ENCODE measurements at places on chromosomes 4 and X. TPM values are rescaled to one million over a fixed set of nuclear protein-coding genes. Genes with fewer than 3 reads are reported as not detected.

Gene SRPK3
- 2.7 TPM for polyA plus RNA-seq

GRCh38 chrX:41472231-41472815, 25.2 kb downstream of the NYX start:
- DNase-seq, result no peak

Gene PASD1
- not detected for polyA plus RNA-seq

Gene SPARCL1
- polyA plus RNA-seq, result 13.8 TPM

GRCh38 chr4:30619679-30620078, 100.5 kb upstream of the PCDH7 start:
- DNase-seq, result no peak

Gene MAOB
- polyA plus RNA-seq, result 56.6 TPM

Gene NWD2
- polyA plus RNA-seq, result 0.31 TPM

Gene STATH
- not detected for polyA plus RNA-seq

DNA sequence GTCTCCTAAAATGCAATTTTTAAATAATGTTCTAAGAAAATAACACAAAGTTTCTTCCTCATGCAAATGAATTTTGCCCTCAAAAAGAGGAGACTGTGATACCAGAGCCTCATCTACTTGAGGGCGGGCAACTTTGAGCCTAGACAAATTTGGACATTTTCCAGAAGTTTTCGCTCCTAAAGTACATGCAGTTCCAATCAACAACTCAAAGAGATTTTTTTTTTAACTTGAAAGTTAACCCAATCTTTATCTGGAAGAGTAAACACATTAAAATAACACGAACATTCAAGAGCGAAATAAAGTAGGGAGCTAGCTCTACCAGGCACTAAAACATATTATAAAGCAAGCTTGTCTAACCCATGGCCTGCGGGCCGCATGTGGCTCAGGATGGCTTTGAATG, 29.4 kb upstream of the FBXW7 start:
- DNase-seq, result no peak

- no peak for DNase-seq
These were observed 46.7 kb downstream of the REELD1 start for GRCh38 chr4:146261041-146261440.

DNA sequence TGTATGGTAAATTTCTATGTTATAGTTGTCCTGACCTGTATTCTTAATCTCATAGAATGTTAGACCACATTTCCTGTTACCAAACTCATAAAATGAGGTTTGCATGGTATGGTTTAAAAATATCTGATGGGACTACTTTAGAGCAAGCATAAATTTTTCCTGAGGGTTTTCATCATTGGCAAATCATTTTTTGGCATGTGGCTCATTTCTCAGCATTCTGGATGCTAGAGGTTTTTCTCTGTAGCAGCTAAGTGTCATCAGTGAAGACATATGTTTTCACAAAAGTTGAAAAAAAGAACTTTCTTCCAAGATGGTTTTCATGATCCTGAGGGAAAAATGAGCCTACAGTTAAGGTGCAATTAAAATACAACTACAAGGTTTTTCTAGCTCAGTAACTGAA, 503.5 kb upstream of the FAM47C start:
- DNase-seq, result no peak

DNA sequence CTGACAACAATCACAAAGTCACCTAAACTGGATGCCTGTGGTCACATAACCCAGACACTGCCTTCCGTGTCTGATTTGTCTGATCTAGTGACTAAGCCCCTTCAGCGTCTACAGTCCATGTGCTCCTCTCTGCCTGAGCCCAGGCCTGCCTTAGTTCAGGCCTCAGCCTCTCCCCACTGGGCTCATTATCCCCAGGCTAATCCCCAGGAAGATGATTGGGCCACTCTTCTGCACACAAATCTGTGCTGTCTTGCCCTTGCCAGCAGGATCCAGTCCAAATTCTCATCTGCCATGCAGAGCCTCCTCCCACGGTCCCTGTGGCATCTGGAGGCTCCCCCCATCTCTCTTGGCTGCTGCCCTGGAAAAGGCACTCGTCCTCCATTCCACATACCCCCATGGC, 96.5 kb downstream of the SLC2A9 start:
- DNase-seq, result no peak

Gene NOCT
- 7.0 TPM for polyA plus RNA-seq

Gene RNF175
- 5.1 TPM for polyA plus RNA-seq

Gene CCDC160
- polyA plus RNA-seq, result 11.7 TPM

Gene FDCSP
- polyA plus RNA-seq, result 0.68 TPM

- no peak for DNase-seq
These were observed 278 bp downstream of the CLOCK start for GRCh38 chr4:55546506-55546755.

GRCh38 chr4:37682701-37683401, 3.3 kb downstream of the RELL1 start:
- no peak for DNase-seq

Gene TLR6
- polyA plus RNA-seq, result 0.61 TPM

- DNase-seq, result no peak
These were observed 49.7 kb downstream of the XIAP start for GRCh38 chrX:123909523-123909922.

GRCh38 chr4:54015423-54016030, 48.9 kb downstream of the CHIC2 start:
- no peak for DNase-seq

DNA sequence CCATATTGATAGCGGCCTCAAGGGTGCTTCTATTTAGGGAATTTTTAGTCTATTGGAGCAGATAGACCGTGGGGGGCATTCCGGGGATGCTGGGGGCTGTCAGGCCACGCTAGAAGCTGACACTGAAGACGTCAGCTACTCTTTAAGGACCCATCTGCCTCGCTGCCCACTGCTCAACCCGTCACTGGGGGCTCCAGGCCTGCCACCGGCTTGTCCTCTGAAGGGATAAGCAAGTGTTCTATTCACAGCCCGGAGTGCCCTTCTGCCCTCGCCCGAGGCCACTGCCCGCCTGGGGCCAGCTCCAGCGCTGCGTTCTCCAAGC, 679 bp upstream of the MSL3 start:
- no peak for DNase-seq

- no peak for DNase-seq
These were observed 1.9 kb upstream of the NEUROG2 start for GRCh38 chr4:112517911-112518310.

Gene TMEM150C
- 22.1 TPM for polyA plus RNA-seq

Gene NKX1-1
- polyA plus RNA-seq, result not detected

Gene FAT1
- polyA plus RNA-seq, result 250 TPM

Gene PLRG1
- 105 TPM for polyA plus RNA-seq

Gene CFAP47
- 1.6 TPM for polyA plus RNA-seq

Gene C4orf36
- polyA plus RNA-seq, result 1.5 TPM

GRCh38 chrX:130696542-130696941, 206.5 kb downstream of the ENOX2 start:
- no peak for DNase-seq

Gene COL4A5
- 106 TPM for polyA plus RNA-seq

- peak; percentile 35 for DNase-seq
These were observed 155.2 kb upstream of the GALNT7 start for GRCh38 chr4:173013232-173013930.

Gene NSG1
- 4.3 TPM for polyA plus RNA-seq

Gene CLDN2
- polyA plus RNA-seq, result 66.9 TPM

GRCh38 chrX:118225711-118226428, 109.3 kb upstream of the KLHL13 start:
- DNase-seq, result no peak

Gene IL3RA
- polyA plus RNA-seq, result 10.1 TPM

Gene DIPK2B
- 8.1 TPM for polyA plus RNA-seq

DNA sequence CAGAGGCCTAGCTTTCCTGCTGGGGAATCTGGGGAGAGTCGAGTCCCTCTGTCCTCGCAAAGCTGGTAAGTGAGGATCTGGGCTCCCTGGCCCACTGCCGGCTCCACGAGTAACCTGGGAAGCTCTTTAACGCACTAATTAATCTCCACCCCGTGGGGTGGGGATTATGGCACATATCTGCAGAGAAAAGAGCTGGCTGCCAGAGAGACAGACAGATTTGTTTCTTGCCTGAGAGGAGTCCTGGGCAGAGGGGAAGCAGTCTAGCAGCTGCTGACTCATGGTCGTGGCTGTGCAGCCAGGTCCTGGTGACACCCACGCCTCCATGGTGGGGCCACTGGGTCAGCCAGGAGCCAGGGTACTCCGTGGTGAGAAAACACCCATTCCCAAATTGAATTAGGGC, 14.0 kb downstream of the SORCS2 start:
- no peak for DNase-seq

DNA sequence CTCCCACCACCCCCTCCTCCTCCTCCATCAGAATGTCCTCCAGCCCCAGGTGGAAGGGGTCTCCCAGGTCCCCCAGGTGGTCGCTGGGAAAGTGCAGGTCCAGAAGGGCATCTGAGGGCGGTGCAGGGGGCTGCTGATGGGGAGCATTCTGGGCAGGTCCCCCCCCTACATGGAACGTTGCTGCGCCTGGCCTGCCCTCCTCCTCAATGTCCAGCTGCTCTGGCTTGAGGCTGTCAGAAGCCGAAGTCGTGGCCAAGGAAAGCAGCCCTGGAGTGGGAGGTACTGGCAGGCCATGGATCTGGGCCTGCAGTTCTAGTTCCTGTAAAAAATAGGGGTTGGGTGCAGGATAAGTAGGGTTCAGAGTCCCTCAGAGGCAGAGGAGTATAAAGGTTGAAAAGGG, 12.9 kb downstream of the TFE3 start:
- no peak for DNase-seq

Gene LAS1L
- polyA plus RNA-seq, result 47.0 TPM

GRCh38 chr4:19346636-19347035, 905.1 kb upstream of the SLIT2 start:
- no peak for DNase-seq

Gene GLUD2
- 6.4 TPM for polyA plus RNA-seq

DNA sequence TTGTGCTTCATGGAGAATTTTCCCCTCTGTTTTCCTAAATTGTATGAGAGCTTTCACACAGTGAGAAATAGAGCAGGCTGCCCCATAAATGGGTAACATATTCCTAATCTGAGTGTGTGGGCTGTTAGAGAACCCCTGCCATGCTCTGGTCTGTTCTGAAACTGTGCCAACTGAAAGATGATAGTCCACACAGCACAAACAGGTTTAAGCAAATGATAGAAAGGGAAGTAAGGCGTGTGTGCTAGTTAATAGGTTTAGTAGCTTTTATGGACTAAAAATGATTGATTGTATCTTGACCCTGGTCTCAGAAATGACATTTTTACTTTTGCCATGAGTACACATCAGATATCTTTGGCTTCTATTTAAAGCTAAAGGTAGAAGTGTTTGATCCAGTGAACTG, 106.2 kb downstream of the PRRG1 start:
- DNase-seq, result no peak

DNA sequence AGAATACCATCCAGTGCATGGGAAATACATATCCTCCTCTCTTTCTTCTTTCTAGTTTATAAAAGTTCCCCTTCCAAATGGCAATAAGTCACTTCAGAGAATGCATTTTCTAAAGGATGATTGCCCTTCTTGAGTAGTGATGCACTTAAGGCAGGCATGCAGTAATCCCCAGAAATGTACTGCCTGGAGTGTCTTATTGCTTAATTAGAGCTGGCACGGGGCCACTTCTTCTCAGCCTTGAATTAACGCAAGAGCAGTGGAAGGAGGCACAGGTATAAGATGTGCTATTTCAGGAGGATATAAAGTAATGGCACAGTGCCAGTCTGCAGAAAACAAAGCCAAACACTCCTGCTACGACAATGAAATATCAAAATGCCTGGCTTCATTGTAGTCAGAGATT, 371.4 kb upstream of the FAM241A start:
- no peak for DNase-seq

GRCh38 chrX:51361251-51361650, 28.6 kb downstream of the NUDT10 start:
- no peak for DNase-seq

Gene TCEAL2
- polyA plus RNA-seq, result 21.2 TPM

DNA sequence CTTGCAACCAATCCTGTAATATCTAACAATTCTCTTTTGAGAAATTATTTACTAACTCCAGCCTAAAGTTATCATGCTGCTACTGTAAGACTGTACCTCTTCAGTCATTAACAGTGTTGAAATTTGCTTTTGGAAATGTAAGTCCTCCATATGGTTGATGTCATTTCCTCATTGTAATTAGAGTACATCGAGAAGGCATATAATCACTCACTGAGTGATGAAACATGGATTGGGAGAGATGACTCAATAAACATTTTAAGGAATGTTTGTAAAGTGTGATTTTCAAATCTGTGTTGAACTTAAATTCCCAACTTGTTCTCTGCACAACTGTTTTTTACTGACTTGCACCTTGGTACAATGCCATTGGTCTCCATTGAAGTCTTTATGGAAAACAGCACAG, 61.2 kb downstream of the HMGB2 start:
- no peak for DNase-seq

- no peak for DNase-seq
These were observed 44.7 kb downstream of the SLC10A7 start for GRCh38 chr4:146477054-146477453.

Gene FHIP1A
- polyA plus RNA-seq, result 6.2 TPM

DNA sequence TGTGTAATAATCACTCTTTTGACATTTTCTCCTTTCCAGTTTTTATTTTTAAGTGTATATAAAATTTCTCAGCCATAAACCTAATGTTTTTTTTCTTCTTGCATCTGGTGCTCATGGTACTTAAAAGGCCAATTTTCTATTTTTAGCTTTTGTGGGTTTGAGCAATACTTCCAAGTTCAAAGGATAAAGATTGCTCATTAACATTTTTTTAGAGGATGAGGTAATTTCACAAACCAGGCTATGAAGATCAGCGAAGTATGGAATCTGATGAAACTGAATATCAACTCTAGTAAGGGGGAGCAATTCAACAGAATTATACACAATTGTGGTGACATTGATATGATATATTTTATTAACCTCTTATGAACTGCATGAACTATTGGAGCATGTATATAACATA, 25.8 kb upstream of the KLHL34 start:
- no peak for DNase-seq

- DNase-seq, result no peak
These were observed 98.9 kb downstream of the SPRY1 start for GRCh38 chr4:123495530-123495929.

Gene GAGE2A
- not detected for polyA plus RNA-seq

Gene SHROOM4
- 23.1 TPM for polyA plus RNA-seq
